NCI-H69 (cell line): ENCODE measurements at places on chromosomes 13 and 19.
A peak's percentile ranks its signal among the peaks of the same experiment; 100 is the strongest.

- DNase-seq: peak; percentile 76
These were observed 2.7 kb upstream of the SNAPC2 start for GRCh38 chr19:7917267-7918061.

DNA sequence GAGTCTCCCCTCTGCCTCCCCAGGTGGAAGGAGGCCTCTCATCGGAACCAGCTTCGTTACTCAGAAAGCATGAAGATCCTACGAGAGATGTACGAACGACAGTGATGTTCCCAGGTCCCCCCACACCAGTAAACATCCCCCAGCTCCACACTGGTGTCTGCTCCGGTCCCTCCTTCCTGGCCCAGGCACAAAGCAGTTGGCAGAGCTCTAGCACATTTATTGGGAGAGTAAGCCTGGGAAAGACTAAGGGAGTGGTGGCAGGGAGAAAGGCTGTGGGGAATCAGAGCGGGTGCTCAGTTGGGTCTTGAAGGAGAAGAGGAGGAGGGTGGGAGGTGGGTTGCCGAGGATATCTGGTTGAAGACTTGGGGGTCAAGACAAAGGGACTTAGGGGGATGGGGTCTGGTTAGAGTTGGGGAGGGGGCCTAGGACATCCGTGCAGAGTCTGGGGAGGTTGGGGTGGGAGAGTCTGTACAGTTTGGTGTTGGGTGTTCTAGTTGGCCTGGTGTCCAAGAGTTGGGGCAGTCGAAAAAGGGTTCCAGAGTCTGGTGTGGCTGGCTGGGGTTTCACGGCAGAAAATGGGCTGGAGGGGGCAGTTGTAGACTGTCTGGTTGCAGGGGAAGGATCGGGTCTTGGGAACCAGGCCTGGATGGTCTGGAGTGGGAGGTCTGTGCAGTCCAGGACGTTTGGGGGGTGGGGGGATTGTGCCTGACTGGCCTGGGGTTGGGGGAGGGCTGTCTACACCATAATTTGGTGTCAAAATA, 2.3 kb downstream of the HSPB6 start:
- no peak for DNase-seq

GRCh38 chr13:99830931-99831330, 140.6 kb downstream of the ZIC5 start:
- DNase-seq: peak; percentile 64

DNA sequence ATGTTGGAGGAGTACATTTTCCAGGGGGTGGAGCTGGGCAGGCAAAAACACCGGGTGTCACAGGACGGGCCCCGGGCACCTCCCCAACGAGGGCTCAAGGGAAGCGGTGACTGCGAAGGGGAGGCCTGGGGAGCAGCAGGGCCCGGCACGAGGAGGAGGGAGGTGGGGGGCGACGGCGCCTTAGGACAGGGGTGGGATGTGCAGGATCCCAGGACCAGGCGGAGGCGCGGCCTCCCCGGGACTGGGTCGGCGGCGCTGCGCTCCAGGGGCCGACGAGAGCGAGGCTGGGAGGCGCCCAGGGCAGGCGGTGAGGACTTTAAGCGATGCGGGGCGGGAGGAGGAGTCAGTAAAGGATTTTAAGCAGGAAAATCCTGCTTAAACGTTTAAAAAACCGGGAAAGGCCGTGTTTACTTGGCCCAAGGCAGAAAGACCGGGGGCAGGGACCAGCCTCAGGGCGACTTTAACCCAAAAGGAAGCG, 427 bp downstream of the ZNF160 start:
- peak; percentile 55 for DNase-seq

DNA sequence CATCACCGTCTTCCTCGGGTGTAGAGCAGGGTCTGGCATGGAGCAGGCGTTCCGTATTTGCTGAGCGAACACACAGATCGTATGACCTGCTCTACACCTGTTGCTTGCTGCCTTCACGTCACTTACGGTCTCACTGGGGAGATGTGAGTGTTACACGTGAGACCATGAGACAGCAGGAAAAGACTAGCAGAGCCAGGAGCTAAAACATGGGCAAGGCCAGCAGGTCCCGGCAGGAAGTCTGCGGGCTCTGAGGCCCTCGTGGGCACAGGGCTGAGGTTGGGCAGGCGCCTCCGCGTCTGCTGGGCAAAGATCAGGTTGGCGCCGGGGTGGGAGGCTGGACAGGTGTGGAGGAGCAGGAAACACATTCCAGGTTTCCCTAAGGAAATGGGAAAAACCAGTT, 19.7 kb upstream of the GTF3A start:
- peak; percentile 44 for DNase-seq

DNA sequence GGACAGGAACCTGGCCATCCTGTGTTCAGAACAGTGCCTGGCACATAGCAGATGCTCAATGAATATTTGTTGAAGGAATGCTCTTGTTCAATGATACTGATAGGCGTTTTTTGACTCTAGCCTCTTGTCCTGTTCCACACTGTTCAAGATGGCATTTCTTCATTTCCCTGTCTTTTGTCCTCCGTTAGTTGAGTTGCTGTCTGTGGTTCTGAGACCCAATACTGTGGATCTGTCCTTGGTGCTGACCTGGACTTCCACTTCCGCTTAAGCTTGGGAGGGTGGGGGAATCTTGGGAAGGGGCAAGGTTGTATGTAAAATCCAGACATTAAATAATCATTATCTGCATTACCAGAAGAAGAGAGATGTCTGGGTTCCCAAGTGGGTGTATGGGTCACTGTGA, 8.3 kb upstream of the KCNN4 start:
- no peak for DNase-seq

DNA sequence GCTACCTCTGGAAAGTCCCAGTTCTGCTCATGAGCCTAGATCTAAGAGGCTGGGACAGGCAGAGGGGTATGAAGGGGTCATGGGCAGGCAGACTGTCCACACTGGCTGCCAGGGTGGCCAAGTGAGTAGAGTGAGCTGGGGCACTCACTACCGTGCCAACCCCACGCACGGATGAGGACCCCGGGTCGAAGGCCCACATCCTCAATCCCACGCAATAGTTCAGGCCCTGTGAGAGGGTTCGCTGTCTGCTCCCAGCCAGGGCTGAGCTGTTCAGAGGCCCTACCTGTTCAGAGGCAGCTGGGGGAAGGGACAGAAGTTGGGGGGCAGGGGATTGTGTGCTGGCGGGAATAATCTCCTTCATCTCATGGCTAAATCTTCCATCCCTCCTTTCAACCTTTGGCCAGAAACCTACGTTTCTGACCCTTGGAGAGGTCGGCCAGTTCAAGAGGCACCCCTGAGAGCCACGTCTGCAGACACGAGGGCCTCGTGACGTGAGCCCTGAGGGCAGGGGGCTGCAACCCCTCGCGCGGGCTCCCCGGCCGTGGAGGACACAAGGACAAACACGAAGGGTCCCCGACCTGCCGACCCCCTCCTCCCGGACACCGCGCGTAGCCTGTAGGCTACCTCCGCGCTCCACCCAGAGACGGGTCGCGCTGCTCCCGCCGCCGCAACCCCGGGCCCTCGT, 1.0 kb upstream of the RPS5 start:
- DNase-seq: peak; percentile 63

DNA sequence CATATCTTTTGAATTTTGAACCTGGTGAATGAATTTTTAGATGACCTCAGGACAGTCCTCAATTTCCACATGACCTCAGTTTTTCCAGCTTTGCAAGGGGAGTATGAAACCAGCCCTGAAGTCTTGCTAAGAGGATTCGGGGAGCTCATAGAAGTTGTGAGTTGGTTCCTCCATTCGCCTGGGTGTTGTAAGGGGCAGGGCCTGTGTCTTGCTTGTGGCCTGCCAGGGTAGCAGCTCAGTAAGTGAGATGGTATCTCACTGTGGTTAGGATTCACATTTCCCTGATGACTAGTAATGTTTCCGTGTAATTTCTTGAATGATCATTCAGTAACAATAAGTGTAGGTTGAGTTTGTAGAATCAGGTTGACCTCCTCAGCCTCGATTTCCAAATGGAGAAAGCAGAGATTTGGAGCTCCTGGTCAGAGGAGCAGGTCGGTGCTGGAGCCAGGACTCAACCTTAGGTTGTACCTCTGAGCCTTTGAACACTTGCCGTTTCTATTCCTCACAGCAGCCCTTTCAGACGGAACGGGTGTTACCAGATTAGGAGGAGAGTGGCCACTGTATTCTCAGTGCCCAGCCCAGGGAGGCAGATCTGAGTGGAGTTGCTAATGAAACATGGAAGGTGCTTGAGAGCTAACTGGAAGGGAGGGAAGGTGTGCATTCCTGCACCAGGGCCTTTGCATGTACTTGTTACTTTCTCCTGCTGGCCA, 14.6 kb downstream of the NACC1 start:
- DNase-seq: no peak

DNA sequence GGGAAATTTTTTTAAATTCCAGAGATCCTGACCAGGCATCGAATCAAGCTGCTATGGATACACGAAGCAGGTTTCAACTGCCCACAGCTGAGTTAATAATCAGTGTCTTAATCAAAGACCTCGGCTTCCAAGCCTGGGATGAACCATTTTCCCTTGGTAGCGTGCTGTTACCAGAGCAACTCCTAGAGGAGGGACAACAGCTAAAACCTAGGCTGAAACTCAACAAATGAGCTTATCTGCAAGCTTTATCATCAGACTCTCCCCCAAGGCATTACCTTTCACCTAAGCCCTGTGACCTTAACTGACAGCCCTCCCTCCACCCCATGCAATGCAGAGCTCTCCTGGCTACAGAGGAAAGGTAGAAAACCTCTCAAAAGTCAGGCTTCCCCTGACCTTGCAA, 39.7 kb downstream of the RCBTB1 start:
- DNase-seq: no peak

- no peak for DNase-seq
These were observed 14.8 kb downstream of the CEBPG start for GRCh38 chr19:33388231-33388724.

DNA sequence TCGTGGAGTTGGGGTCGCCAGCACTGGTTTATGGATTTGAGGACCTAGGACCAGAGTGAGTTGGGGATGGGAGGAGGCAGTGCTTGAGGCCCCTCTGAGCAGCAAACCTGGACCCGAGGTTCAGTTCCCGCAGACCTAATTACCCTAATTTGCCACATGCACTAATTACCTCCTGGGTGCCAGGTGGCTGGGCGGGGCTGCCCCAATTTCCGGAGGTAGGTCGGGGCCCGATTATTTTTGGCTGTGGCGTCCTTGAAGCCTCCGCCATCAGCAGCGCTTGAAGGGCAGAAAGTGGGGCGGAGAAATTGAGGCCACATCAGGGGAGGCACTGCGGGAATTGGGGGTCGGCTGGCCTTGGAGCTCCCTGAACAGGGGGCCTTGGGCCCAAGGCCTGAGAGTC, 5.9 kb upstream of the HOMER3 start:
- peak; percentile 93 for DNase-seq

DNA sequence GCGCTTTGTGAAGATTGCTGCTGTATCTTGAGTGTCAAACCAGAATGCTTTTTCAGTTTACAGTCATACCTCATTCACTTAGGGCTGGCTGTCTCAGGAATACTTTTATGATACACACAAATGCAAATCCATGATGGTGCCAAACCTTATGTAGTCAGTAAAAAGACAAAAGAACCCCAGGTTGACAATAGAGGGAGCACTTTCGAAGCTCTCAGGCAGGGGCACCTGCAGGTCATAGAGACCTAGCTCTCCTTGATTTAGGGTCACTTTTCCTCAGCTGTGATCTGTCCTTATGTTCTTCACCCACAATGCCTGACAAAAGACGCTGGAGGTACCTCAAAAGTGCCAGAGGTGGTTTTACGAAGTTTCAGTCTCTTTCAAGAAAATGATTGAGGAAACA, 172.2 kb downstream of the DNAJC15 start:
- DNase-seq: peak; percentile 20

DNA sequence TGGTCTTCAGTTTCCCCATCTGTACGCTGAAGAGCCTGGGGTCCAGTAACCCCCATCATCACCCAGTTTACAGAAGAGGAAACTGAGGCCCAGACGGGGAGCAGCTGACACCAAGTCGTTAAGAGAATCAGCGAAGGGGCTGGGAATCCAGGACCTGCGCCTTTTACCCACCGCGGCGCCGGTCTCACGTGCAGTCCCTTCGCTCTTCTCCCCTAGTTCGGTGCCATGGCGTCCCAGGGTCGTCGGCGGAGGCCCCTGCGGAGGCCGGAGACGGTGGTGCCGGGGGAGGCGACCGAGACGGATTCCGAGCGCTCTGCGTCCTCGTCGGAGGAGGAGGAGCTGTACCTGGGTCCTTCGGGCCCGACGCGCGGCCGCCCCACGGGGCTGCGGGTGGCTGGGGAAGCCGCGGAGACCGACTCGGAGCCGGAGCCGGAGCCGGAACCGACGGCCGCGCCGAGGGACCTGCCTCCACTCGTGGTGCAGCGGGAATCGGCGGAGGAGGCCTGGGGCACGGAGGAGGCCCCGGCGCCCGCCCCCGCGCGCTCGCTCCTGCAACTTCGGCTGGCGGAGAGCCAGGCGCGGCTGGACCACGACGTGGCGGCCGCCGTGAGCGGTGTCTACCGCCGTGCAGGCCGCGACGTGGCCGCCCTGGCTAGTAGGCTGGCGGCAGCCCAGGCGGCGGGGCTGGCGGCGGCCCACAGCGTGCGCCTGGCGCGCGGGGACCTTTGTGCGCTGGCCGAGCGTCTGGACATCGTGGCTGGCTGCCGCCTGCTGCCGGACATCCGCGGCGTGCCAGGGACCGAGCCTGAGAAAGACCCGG, 698 bp downstream of the BLOC1S3 start:
- peak; percentile 66 for DNase-seq

DNA sequence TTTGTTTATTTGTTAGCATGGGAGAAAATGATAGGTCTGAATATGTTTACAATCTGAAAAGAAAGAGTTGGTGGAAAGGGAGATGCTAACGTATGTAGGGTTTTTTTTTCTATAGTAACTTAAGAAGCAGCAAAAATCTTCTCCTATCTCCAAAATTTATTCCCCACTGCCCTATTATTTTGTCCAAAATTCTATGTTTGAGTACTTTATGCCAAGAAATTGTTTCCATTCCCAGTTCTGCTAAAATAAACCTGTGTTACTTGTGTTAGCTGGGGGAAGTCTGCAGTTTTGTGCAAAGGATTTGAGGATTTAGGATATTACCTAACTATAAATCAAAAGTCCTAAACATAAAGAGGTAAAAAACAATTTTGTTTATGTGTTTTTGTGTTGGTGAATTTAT, 2770.4 kb upstream of the PCDH20 start:
- no peak for DNase-seq

GRCh38 chr19:52997975-52998374, 15.7 kb upstream of the ERVV-1 start:
- DNase-seq: no peak

DNA sequence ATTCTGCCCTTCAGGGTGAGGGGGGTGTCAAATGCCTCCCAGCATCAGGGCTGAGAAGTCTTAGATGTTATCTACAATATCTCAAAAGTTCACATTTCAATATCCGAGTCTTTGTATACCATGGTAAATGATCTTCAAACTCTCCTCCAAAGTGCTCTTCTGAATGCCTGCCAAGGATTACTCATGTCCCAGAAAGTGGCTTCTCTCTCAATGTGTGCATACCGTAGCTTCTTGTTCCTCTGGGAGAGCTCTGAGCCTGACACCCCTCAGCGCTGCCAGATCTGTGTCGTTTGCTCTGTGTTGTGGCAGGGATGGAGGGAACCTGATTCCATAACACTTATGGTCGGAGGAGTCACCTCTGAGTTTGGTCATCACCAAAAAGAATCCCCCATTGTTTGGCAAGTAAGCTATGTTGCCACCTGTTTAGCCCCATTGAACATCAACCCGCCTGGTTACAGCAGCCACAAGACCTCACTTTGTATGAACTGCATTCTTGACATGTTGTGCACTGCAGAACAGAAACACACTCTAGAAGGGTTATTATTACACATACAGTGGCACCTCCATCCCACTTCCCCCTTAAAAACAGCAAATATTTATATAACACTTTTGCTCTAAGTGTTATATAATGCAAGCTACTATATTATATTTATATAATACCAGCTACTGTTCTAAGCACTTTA, 163.1 kb upstream of the MIR17HG start:
- DNase-seq: peak; percentile 45
